Stimulated activated CD4-positive, alpha-beta T cell treated with anti-CD3 and anti-CD28 coated beads, Interleukin-2, amount 100 ng/mL, for 4 hours (primary cell): ENCODE measurements at places on chromosomes 3 and 15.

- no peak for DNase-seq
Measured at GRCh38 chr15:94040541-94041248, 190.7 kb upstream of the MCTP2 start.

DNA sequence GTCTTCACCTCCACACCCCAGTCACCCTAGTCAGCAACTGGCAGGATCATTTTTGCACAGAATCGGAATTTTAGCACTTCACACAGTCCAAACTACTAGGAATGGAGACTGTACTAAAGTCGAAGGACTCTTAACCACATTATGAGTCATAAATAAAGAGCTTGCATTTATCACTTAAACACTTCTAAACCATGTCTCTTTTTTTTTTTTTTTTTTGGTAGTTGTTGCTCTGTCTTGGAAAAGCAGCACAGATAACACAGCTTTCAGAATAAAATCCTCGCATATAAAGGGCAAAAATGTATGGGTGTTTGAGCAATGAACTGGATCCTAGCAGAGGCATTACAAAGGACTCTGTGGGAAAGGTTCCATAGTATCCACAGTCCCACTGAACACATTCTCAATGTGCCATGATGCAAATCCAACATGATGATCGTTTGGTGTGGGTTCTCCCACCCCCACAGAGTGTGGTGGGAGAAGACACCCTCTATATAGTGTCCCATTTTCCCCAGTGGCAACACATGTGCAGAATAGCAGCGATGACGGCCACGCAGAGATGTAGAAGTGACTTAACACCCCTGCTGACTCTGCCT lies 47.1 kb downstream of the FOXP1 start:
- no peak for DNase-seq

- no peak for DNase-seq
Measured at GRCh38 chr3:15051531-15051930, 13.6 kb downstream of the MRPS25 start.

DNA sequence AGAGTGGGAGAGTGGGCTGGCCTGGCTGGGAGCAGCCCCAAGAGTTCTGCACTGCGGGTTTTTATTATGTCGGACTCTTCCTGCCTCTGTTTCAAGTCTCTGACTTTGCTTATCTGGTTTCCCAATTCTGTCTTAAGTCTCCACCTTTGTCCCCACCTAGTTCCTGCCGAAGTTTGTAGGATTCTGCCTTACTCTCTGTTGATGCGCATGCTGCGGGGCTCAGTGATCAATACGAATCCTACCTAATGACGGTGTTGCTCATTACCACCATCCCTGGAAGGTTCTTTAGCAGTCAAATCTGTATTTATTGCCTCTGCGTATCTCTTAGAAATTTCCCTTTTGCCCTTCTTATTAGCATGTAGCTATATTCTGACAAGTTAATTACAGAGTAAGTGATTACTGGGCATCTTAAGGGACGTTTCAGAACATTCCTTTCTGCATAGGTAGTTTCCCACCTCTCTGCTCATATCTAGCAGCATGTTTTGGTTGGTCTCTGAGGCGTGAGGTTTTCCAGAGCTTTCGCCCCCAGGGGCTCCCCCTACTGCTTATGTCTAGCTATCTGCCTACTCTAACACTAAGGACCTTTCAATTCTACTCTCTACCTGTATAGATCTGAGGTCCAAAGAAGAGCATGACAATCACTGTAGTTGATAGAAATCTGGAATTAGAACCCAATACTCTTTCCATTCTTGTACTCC lies 236.0 kb upstream of the EIF1B start:
- DNase-seq, result no peak

- DNase-seq, result no peak
Measured at GRCh38 chr3:157274644-157275137, 114.7 kb upstream of the CCNL1 start.

DNA sequence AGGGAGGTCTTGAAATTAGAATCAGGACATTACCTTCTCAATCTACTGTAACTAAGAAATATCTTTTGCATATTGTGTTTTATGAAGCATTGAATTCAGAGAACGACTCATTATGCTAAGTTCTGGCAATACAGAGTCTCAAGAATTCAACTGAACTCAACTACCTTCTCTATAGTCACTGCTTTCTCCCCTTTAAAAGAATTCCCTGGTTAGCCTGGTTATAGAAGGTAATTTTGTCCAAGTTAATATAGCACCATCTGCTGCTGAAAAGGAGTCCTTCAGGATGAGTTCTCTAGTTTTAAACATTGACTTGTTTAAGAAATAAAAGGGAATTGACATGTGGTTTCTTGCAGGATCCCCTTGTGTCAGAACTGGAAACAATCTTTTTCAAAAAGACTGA lies 60.2 kb downstream of the IL16 start:
- no peak for DNase-seq

DNA sequence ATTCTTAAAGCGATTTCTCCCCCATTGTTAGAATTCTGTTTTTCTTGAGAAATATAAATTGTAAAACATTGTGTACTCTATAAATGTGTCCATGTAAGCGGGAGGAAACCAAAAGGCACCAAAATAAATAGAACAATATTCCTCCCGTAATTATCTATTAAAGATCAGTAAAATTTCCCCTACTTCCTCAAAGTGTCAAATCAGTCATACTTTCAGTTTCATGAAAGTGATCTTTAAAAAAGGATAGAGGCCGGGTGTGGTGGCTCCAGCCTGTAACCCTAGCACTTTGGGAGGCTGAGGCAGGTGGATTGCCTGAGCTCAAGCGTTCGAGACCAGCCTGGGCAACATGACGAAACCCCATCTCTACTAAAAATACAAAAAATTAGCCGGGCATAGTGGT lies 278.9 kb downstream of the MECOM start:
- no peak for DNase-seq

DNA sequence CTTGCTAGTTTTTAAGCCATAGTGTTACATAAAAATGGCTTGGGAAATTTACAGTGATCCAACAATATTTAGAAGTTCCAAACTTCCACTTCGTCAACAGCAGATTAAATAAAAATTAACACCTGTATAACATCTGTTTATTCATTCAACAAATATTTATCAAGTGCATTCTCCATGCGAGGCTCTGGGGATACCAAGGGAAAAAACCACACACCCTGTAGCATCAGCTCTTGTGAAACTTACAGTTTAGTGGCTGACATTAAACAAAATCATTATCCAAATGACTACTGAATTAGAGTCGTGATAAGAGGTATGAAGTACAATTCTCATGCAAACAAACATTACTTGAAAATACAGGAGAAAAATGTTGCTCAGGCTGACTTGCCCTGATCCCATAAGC lies 122.9 kb downstream of the DLG1 start:
- no peak for DNase-seq

DNA sequence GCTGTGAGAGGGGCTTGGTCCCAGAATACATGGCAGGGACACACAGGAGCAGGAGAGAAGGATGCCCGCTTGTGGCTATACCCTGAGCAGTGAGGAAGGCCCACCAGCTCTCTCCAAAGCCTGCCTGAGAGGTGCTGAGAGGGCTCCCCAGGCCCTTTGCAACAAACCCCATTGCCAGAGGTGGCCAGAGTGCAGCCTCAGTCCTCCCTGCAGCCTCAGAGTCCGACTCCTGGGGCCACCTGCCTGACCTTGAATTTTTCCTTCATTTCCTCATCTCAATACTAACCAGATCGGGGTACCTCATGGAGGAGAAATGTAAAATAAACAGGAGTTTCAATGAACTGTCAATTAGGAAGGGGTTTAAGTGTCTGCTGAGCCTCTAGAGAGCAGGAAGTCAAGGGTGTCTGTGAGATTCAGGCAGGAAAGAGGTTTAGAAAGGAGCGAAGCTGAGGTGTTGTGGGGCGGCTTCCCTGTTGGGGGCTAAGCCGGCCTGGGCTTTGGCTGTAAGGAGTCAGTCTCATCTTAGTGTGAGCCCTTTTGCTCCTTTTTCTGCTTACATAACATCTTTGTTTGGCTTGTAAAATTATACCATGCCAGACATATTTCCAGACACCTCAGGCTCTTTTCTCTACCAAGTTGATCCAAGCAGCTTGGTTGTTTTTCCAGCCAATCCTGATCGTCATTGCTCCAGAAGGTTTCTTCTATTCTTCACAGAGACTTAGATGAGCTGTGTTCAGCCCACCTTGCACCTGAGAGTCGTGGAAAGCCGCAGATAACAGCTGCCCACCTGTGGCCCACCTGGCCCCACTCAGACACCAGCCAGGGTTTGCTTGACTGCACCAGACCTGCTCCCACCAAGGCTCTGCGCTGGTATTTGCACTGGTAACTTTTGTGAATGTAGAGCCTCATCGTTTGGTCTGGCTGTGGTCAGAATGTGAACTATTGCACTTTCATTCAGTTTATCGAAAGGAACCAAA lies 36.7 kb downstream of the CMTM7 start:
- no peak for DNase-seq
